ENCODE measurements at places on chromosomes 13 and 19.
A peak's percentile ranks its signal among the peaks of the same experiment; 100 is the strongest.

DNA sequence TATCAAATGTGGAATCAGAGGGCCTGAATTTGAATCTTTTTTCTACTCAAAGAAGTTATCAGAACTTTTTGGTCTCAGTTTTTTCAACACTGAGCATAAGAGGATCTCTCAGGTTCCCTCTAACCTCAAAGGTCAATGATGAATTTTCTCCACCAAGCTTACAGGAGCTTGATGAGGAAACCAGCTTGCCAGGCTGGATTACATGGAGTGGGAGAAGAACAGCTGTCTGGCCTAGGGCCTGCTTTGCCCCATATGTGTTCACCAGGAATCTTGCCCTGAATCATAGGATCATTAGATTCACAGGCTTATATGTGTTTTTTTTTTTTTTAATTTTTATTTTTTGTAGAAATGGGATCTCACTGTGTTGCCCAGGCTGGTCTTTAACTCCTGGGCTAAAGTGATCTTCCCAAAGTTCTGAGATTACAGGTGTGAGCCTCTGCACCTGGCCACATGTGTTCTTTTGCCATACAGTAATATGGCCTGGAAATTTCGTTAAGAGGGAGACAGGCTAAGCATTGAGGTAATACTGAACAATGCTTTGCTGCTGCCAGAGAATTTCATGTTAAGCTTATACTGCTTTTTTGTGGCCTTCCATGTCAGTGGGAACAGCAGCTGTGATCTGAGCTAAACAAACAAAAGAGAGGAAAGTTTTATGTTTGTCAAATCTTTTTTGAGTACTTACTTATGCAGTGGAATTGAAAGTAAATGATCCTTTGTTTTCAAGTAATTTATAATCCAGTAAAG is 110.6 kb downstream of the DNAJC3 start:
- no peak for DNase-seq

GRCh38 chr13:93948162-93948922 is 531.1 kb downstream of the DCT start:
- no peak for DNase-seq

DNA sequence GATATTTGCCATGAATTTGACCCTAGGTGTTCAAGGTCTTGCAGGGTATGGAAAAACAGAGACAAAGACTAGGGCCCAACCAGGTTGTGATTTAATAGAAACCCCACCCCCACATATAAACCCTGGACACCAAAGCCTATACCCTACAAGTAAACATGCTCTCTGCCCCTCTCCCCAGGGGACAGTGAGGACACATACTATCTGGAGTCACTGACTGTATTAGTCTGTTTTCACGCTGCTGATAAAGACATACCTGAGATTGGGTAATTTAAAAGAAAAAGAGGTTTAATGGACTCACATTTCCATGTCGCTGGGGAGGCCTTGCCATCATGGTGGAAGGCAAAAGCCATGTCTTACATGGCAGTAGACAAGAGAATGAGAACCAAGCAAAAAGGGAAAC is 88.3 kb downstream of the RAP2A start:
- DNase-seq: no peak

DNA sequence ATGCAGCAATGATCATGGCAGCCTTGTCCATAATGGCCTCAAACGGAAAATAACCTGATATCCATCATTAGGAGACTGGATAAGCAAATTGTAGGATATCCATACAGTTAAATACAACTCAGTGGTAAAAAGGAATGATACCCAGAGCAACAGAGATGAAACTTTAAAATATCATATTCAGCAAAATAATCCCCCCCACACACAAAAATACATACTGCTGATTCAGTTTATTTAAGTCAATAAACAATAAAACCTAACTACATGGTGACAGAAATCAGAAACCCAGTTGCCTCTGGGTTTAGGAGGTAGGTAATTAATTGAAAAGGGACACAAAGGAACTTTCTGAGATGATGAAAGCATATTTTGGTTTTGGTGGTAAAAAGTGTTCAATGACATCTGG is 27.9 kb upstream of the DLEU7 start:
- no peak for DNase-seq

DNA sequence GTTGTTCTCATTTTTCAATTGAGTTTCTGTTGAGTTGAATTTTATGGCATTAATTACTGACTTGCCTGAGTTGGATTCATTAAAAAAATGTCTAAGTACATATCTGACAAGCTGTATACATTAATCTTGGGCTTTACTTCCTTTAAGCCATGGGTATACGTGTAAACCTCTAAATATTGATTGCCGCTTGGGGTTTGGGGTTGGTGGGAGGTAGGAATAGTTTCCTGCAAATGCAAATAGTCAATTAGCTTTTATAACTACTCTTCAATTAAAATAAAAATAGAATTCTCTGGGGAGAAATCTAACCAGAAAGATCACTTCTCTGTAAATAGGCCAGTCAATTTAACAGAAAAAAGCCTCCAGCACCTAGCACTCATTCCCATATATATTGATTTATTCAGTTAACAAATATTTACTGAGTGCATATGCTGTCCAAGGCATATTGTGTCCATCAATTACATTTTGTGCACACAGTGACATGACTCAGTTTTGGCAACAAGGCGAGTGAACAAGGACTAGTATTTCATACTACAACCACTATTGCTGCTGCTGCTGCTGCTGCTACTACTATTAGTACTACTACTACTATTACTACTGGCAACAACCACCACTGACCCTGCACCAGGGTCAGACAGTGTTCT is 306.8 kb downstream of the RFC3 start:
- DNase-seq: no peak

DNA sequence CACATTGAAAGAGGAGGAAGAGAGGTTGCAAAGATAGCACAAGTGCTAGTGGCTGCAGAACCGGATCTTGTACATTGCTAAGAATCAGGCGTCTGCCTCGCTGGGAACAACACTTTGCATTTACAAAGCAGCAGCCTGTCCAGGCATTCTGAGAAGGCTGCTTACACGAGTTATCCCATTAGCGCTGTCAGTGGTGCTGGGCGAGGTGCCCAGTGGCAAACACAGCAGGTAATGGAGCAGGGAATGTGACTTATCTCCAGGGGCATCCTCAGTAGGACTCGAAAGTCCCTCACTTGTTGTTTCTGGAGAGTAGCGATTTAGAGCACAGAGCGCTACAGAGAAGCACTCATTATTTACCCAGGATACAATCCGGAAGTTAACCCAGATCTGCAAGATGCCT is 209.6 kb downstream of the OLFM4 start:
- DNase-seq: no peak

GRCh38 chr13:21997726-21998125 is 326.9 kb downstream of the FGF9 start:
- DNase-seq: no peak

- no peak for DNase-seq
Measured at GRCh38 chr19:23946569-23946968, 31.9 kb downstream of the ZNF726 start.

- DNase-seq: no peak
Measured at GRCh38 chr13:102028868-102029267, 373.0 kb downstream of the FGF14 start.

GRCh38 chr13:26708007-26708297 is 52.6 kb downstream of the GPR12 start:
- DNase-seq: no peak

DNA sequence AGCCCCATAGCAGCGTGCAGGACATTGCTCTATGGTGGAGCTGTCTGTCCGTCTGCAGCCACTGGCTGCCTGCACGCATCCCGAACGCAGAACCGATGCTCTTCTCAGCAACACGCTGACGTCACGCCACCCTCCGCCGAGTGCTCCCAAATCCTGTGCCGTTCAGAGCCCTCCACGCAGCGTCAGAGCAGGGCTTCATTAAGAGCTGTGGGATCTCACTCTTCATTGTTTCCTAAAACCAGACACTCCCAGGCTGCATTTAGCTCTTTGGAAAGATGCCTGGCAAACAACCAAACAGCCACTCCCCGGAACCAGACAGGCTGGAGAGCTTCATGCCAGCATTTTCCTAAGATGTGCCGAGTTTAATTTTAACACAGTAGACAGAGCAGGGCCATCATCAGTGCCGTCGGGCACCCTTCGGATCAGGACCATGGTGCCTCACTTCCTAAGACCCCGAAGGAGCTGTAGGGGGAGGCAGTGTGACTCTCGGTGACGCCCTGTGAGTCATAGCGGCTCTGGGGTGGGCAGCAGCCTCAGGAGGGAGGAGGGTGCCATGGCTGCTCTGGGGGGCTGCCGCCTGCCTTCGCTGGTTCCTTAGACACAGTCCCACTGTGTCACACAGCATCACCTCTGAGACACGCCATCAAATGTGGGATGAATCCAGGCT is 131.5 kb upstream of the MCF2L start:
- DNase-seq: peak; percentile 90

DNA sequence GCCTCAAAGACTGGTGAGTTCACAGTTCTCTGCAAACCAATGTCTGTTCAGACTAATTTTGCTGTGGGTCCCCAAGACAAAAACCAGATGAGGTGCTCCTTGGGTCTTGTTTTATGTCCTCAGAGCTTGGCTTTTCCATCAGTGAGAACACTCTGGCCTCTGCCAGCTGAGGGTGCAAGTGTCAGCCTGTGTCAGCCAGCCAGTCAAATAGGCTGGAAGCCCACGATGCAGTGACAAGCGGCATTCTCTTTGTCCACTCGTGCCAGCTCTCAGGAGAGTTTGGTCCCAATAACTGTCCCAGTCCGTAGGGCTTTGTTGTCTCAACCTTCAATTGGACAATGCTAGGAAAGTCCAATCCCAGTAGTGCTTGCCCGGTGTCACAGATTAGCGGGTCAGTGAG is 9.4 kb upstream of the AKT2 start:
- DNase-seq: no peak

DNA sequence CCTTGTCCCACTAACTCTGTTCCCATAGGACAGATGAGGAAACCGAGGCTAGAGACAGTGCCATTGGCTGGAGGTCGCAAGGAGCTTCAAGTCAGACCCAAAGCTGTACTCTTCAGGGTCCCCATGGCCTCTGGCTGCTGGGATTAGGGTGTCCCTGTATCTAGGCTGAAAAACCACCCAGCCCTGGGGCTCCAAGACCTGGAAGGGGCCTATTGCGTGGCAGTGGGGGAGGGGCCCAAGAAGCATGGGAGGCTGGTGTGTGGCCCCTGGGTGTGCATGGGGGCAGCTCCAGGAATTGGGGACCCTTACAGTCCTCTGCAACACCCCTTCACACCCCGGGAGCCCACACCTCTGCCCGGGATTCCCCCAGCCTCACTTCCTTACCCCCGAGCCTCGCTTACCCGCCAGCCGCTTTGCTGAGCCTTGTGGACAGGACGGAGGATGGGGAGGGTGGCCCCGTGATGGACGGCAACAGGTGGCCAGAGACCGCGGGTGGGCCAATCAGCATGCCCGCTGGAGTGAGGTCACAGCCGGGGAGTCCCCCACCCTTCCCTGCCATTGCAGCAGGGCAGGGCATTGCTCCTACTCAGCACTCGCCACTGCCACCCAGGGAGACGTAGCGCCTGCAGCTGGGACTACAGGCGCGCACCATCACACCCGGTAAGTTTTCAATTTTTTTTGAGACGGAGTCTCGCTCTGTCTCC is at the start of gene JSRP1:
Gene JSRP1, minus strand, starts transcription at position 436 of the 704 bp plus-strand sequence. CDS start 1,103 bp downstream, outside the sequence.
- DNase-seq: no peak

DNA sequence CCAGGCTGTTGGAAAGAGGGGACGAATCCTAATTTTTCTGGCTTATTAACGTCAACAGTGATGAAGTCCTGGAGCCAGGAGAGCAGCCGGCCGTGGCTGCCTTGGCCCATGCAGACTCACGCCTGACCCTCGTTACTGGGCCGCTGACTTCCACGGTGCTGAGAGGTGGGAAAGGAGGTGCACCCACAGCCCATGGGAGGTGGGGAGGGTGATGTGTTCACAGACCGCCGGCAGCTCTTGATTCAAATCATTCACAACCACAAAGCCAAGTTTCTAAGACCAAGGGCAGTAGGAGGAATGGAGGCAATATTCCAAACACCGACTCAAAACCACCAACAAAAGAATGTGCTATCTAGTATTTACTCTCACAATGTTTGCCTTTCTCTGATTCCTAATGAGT is 24.3 kb downstream of the COL4A2 start:
- DNase-seq: peak; percentile 69

DNA sequence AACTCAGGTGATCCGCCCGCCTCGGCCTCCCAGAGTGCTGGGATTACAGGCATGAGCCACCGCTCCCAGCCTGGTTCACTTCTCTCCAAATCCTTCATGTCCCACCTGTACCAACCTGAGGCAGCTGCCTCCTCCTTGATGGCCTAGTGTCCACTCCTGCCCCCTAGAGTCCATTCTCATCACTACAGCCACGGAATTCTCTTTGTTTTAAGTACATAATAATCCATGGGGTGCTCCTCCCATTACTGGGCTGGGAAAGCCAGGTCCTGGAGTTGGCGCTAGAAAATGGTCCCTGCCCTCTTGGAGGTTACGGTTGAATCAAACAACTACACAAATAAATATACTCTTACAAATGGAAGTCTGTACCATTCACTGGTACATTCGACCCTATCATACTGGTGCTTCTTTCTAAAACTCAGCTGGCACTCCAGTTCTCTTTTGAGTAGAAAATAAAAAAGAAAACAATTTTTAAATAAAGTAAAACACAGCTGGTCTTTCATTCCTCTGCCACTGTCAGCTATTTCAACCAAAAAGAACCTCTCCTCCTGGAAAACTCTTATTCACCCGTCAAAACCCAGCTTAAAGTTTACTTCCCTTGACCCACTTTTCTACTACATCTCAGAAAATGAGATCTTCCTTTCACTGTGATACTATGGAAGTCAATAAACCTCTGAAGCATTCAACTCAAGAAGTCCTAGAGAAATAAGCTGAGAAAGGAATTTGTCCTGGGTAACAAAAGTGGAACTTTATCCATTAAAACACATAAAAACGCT is 22.4 kb upstream of the ARHGEF18 start:
- DNase-seq: no peak

- no peak for DNase-seq
Measured at GRCh38 chr13:112213467-112214255, 146.7 kb downstream of the SOX1 start.

DNA sequence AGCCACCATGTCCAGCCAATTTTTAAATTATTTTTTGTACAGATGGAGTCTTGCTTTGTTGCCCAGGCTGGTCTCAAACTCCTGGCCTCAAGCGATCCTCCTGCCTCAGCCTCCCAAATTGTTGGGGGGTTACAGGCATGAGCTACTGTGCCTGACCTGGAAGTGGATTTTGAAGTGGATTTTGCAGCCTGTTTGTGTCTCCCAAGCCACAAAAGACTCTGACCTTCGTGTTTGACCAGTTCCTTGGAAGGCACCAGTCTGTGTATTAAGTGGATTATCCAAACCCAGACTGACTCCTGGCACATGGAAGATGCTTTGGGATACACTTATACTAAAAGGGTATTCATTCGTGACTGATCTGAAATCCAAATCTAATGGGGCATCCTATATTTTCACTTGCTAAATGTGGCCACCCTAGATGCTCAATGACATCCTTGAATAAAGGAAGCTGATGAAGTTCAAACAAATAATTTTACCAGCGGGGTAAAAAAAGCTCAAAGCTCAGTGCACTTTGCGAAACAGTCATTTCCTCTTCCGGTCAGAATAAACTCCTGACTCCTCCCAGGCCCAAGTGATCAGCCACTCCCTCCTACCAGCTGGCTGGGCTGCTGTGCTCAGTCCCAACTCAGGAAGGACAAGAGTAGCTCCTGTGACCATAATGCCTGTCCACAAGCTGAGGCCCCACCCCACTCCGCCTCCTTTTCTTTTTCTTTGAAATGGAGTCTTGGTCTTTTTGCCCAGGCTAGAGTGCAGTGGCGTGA is 32.6 kb upstream of the GATAD2A start:
- no peak for DNase-seq

GRCh38 chr13:27789153-27789494 is 3.2 kb upstream of the GSX1 start:
- DNase-seq: no peak

GRCh38 chr19:16404396-16404795 is 67.4 kb downstream of the EPS15L1 start:
- no peak for DNase-seq

GRCh38 chr13:30971575-30971974 is 39.1 kb downstream of the TEX26 start:
- DNase-seq: no peak

GRCh38 chr13:99269627-99270241 is 11.6 kb upstream of the GPR18 start:
- no peak for DNase-seq

Data from posterior vena cava (tissue), 2 donors.